ENCODE measurements at places on chromosomes 5 and 9.

GRCh38 chr5:177357146-177357458 is 622 bp upstream of the RGS14 start:
- no peak for DNase-seq

DNA sequence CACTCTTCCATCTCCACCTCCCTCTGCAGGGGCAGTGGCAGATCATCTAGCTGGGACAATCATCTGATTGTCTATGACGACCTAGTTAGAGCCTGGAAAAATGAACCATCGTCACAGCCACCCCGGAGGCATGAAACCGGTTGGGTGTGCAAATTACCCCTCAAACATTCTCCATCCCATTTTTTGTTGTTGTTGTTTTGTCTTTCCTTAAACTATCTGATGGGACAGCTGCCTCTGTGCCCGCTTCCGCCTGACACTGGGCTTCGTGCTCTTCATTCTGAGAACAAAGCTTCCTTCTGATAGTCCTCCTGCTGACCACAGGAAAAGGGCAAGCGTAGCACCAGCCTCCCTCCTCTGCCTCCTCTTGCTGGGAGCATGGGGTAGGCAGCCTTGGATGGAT is 7.0 kb upstream of the NDST1 start:
- DNase-seq = no peak

- DNase-seq = no peak
Observed at GRCh38 chr5:124504081-124504916, 242.1 kb downstream of the ZNF608 start.

GRCh38 chr5:57653636-57654290 is 171.2 kb upstream of the ACTBL2 start:
- DNase-seq = no peak

GRCh38 chr5:142785206-142785605 is 15.0 kb downstream of the ARHGAP26 start:
- DNase-seq = no peak

GRCh38 chr9:107218829-107219485 is 64.1 kb upstream of the RAD23B start:
- no peak for DNase-seq
